Activated T-cell treated with anti-CD3 and anti-CD28 coated beads for 24 hours (primary cell): ENCODE measurements at places on chromosomes 3 and 15.

- DNase-seq, result peak; percentile 16
Measured at GRCh38 chr15:78638658-78639314, 2.2 kb downstream of the CHRNB4 start.

- DNase-seq, result no peak
Measured at GRCh38 chr3:56966104-56966503, 94.4 kb upstream of the SPATA12 start.

DNA sequence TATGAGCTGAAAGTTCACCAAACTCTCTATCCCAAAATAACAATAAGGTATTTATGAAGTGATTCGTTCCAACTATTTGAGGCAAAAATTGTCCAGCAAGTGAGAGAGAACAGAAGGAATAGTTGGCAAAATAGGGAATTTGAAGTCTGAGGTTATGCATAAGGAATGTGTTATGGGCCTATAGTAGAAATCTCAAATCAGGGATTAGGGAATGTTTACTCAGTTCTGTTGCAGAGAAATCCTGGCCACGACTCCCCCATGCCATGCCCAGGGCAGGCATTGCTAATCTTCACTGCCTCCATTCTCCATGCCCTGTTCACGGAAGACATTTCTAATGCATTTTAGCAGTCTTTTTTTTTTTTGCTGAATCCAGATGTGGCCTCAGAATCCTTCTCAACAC, 58.6 kb downstream of the FLNB start:
- no peak for DNase-seq

GRCh38 chr3:87553058-87553457, 276.7 kb upstream of the POU1F1 start:
- no peak for DNase-seq

- DNase-seq, result no peak
Measured at GRCh38 chr15:92610101-92610520, 45.5 kb downstream of the FAM174B start.

- no peak for DNase-seq
Measured at GRCh38 chr3:178671377-178671776, 135.1 kb downstream of the KCNMB2 start.

GRCh38 chr3:187473778-187474406, 105.7 kb downstream of the RTP4 start:
- no peak for DNase-seq

DNA sequence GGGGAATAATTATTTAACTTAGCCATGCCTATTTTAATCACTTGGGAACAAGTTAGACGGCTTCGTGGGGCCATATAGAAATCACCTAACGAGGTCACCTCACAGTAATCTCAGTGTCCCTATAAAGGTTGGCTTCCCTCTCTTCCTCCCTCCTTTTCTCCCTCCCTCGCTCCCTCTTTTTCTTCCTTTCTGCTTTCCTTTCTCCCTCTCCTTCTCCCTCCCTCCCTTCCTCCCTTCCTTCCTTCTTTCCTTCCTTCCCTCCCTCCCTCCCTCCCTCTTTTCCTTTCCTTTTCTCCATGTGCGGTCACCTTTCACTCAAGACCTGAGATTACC, 206.1 kb upstream of the DPH6 start:
- DNase-seq, result no peak

GRCh38 chr15:100520132-100520921, 8.4 kb downstream of the CERS3 start:
- DNase-seq, result no peak

DNA sequence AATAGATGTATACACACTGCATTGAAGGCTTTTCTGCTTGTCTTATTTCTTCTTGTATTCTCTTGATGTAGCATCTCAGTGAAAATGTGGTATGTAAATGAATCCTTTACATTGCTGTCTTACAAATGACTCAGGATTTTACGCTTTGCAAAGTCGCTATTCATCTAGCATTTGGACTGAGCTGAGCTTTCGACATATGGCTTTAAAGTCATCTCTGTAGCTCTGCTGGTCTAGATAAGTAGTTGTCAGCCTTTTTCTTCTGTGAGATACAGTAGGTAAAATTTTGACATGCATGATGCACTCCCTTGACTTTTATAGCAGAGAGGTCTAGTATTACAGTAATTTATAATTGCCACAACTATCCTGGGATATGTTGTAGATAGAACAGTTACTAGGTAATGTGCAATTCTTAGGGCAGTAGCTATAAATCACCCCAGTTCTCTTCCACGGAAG, 16.8 kb downstream of the MEF2A start:
- no peak for DNase-seq

DNA sequence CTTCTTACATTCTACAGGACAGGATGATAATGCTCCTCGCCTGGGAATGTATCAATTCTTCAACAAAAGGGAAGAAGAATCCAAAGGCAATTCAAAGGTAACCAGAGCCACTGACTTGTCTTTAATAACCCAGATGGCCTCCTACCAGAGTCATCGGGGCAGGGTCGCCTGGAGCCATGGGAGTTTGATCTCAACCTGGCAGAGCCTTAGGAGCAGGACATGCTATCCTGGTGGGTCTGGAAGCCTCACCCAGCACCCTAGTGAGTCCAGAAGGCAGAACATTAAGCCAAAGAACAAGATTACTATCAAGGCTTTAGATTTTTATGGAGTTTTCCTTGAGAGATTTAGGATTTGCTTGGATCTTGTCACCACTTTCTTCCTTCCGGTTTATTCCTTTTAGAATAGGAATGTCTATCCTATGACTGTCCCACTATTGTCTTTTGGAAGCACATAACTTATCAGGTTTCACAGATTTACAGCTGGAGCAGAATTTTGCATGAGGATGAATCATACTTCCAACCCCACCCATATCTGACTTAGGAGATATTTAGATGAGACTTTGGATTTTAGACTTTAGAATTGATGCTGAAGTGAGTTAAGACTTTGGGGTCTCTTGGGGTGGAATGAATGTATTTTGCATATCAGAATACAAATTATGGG, 330.3 kb upstream of the GOLIM4 start:
- no peak for DNase-seq
